ENCODE measurements at places on chromosomes 6 and 20.

DNA sequence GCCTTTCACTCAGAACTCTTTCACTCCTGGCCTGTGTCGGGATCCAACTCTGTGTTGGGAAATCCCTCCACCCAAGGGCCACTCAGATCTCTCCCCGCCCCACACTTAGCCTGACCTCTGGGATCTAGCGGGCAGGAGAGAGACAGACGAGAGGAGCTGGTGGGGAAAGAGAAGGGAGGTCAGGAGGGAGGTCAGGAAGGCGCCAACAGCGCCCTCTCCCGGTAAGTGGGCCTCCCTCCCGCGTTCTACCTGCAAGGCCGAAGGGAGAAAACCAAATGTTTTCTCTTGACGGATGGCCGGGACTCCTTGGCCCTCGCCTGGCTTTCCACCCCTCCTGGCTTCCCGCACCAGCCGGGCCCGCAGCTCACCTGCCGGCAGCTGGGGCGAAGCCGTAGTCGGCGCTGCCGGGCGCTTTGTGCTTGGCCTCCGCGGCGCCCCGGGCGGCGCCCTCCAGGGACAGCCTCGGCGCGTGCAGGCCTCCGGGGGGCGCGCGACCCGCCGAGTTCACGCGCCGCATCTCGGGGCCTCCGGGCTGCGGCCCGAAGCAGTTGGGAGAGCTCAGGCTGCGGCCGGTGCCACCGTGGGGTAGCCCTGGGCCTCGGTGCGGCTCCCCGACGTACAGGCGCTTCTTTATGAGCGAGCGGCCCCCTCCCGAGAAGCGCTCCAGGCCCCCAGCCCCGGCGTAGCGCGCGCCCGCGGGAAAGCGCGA lies 38.2 kb downstream of the C6orf132 start:
- no peak for DNase-seq

DNA sequence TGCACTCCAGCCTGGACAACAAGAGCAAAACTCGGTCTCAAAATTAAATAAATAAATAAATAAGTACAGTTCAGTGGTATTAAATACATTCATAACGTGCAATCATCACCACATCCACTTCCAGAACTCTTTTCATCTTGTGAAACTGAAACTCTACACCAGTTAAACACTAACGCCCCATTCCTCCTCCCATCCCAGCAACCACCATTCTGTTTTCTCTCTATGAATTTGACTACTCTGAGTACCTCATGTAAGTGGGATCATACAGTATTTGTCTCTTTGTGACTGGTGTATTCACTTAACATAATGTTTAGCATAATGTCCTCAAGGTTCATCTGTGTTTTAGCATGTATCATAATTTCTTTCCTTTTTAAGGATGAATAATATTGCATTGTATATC lies 29.1 kb upstream of the SCML4 start:
- DNase-seq: no peak

GRCh38 chr20:41360831-41361756 lies 5.5 kb downstream of the EMILIN3 start:
- no peak for DNase-seq

GRCh38 chr6:90219209-90219985 lies 77.2 kb downstream of the BACH2 start:
- DNase-seq: no peak

DNA sequence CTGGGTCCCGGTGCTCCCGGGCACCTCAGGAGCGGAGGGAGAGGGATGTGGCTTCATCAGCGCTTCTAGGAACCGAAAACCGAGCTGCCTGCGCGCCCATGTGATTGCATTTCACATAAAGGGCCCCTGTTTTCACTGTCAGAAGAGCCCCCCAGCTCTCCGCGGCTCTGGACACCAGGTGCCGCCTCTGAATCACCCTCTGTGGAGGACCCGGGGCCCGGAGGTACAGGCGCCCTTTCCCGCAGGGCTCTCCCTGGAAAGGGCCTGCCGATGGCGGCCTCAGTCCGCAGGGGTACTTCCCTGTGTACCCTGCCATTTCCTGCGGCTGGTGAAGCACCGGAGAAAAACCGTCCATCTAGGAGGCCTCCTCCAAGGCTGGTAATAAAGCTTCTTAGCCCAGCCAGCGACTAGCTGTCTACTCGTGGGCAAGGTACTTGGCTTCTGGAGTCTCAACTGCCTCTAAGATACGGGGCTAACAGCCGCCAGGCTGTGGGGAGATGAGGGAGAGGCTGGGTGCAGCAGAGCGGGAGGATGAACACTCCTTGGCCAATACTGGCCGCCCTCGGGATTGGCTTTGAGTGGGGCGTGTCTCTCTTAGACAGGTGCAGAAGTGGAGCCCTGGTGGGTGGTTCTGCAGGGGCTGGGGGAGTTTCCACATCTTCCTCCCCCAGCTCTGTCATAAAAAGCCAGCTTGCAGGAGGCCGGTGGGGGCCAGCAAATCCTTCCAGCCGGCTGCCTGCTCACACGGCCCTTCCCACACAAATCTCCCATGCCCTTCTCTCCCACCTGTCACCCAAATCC lies 1.6 kb downstream of the PPP1R16B start:
- DNase-seq: no peak

DNA sequence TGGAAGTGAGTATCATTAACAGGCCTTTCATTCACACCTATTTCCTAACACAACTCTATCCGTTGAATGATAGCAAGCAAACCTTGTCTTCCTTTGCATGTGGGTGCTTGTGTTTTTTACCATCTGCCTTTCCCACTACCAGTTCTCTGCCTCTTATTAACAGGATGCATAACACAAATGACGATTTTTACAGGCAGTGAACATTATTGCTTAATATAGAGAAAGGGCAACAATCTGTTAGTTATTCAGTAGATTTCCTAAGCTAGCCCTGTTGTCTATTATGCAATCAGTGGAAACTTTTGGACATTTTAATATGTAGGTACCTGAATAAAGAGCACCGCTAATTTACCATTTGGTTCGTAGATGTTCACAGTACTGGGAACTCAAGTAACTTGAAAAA lies 348.8 kb upstream of the PLCB4 start:
- DNase-seq: no peak

- no peak for DNase-seq
Measured at GRCh38 chr20:53124075-53124551, 152.0 kb downstream of the TSHZ2 start.

DNA sequence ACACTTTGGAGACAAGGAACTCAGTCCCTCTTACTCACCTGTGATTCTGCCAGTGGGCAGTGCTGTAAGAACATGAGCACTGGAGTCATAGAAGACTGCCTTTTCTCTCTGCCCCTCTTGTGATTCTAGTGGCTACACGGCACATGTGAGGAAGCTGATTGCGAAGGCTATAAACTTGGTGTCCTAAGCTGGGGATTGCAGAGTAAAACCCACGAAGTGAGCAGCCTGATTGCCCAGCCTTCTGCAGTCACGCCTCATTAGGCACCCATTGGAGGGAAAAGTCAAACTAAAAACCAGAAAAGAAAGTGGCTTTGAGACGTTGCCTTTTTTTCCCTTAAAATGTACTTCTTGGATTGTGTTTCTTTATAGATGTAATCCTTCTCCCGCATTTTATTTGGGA lies 748.4 kb upstream of the CHD6 start:
- peak; percentile 35 for DNase-seq

- no peak for DNase-seq
Measured at GRCh38 chr20:62311150-62311549, 8.4 kb downstream of the ADRM1 start.

GRCh38 chr6:2947445-2947844 lies 23.9 kb downstream of the SERPINB6 start:
- DNase-seq: no peak

DNA sequence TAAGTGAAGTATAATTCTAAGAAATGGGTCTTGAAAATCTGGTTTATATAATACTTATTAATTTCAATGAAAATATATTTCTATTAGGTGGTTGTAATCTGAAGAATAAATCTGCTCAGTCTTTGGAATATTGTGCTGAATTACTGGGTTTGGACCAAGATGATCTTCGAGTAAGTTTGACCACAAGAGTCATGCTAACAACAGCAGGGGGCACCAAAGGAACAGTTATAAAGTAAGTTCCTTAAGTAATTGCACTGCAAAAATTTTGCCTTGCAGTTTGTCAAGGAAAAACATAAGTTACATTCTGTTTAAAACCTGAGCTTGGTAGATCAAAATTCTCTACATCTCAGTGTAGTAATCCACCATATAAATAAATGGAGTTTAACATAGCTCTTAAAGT lies 106.0 kb downstream of the MYO6 start:
- peak; percentile 1 for DNase-seq

DNA sequence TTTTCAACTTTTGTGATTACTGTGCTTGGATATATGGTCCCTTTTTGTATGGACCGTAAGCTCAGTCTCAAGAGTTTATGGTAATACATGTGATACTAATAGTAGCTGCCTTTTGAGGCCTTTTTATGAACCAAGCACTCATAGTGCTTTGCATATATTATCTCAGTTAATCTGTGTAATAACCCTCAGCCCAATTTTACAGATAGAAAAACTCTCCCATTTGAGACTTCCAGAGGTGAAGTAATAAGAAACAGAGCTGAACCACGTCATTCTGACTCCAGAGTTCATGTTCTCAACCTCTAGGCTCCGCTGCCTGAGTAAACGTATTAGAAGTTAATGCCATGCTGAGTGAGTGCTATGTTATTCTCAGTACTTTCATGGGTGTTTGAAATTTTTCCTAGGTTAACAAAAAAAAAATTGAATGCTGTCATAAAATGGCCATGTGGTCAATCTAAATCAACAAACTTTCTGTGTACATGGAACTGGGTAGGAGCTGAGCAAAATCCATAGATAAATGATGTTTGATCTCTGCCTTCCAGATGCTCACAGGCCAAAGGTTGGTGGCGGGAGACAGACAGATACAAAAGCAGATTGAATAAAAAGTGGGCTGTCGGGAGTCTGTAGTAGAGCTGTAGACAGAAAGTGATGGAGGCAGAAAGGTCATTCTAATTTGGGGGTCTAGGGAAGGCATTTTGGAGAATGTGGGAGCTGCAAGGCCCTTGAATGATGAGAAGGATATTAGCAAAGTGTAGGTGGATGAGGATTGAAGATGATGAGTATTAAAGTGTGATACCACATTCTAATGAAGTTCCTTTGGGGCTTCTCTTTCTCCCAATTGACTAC lies 22.6 kb upstream of the ELOVL2 start:
- DNase-seq: no peak

DNA sequence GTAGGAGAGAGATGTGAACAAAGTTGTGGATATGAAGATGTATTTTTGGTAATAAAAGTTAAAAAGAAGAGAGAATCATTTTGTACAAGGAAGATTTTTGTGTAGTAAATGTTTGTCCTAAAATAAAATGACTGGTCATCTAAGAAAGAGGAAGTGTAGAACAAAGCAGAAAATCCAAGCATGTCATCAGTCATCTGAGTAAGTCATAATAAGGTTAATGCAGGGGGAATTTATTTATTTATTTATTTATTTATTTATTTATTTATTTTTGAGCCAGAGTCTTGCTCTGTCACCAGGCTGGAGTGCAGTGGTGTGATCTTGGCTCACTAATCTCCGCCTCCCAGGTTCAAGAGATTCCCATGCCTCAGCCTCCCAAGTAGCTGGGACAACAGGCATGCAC lies 15.7 kb upstream of the CGA start:
- no peak for DNase-seq

- DNase-seq: no peak
Measured at GRCh38 chr6:121678245-121678644, 242.8 kb downstream of the GJA1 start.

DNA sequence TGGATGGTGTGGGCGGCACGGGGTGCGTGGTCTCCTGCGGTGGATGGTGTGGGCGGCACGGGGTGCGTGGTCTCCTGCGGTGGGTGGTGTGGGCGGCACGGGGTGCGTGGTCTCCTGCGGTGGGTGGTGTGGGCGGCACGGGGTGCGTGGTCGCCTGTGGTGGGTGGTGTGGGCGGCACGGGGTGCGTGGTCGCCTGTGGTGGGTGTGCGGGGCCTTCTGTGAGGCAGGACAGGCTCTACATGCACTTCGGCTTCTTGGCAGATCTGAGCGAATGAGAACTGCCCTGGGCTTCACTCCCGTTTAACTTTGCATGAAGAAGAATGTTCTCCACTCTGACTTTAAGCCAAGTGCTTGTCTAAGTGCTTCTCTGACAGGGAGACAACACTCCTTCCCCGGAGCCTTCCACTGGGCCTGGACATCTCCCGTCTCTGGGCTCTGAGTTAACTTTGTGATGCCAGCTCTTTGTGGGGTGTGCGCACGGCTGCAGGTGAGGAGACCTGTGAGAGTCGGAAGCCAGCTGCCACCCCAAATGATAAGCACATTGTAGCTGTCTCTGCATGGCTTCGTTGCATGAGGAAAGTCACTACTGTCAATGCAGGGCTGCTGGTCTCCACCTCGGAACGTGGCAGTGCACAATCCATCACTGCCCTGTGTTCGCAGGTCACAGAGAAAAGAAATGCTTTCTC lies 244.8 kb downstream of the DLL1 start:
- DNase-seq: no peak

- no peak for DNase-seq
Measured at GRCh38 chr6:73508776-73509175, 12.1 kb downstream of the EEF1A1 start.

DNA sequence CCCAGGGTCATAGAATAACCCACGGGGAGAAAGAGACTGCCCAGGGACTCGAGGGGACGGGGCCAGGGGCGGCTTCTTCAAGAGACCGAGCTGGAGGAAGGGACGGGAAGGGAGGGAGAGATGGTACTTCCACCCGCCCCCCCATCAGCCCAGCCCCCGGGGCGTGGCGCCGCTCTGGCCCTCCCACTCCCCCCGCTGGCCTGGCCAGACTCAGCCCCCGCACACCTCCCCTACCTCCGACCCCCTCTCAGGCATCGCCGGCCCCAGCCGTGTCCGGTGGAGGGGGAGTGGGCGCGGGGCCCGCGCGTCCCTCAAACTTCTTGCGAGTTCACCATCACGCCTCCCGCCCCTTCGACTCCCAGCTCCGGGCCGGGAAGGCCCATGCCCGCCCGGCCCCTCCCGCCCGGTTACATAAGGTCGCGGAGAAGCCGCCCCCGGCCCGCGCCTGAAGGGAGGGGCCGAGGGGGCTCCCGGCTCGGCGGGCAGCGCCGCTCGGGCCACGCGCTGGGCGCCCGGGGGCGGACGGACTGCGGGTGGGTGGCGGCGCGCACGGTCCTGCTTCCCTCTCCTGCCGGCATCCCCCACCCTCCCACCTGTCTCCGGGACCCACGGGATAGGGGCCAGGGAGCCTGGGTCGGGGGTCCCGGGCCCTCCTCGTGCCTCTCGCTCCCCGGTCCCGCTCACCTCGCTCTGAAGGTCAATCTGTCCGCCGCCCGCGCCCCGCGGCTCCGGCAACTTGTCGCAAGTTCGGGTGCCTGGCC lies 562 bp downstream of the TFEB start:
- DNase-seq: peak; percentile 81

DNA sequence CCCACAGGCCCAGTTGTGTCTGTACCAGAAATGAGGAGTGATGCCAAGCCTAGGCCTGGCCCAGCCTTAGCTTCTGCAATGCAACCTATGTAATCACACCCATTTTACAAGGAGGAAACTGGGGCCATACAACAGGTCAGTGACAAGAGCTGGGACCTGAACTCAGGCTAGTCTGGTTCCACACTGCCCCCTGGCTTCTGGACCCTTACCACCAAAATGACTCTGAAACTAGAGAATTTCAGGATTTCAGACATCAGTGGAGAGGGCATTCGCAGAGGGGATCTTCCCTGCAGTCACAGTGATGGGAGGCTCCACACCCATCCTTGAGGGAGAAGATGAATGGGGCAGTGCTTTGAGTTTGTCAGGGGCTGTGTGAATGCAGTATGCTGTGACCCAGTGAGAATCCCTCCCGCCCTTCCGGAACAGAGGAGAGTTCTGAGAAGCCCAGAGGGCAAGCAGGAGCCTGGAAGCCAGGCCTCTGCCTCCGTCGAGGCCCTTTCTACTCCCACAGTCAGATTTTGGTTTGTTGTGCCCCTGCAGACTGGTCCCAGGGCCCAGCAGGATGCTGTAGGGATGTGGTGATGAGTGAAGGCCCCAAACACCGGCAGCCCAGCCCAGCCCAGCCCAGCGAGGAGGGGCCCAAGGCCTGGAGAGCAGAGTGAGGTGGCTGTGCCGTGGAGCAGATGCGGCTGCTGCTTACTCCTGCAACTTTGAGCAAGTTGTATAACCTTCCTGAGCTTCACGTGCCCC lies 48.1 kb upstream of the MYL9 start:
- DNase-seq: no peak

All from NCI-H510A (cell line).